IPS DF 6.9 (cell line): ENCODE measurements at places on chromosomes 2 and 18.
A peak's percentile ranks its signal among the peaks of the same experiment; 100 is the strongest.

GRCh38 chr2:144132357-144132756 is 387.6 kb downstream of the ZEB2 start:
- H3K27me3 ChIP-seq: no peaks in the 10 kb centered on the region
- no peak overlapping the region for H3K27ac ChIP-seq
- H3K4me1 ChIP-seq: no peaks in the 10 kb centered on the region
- H3K36me3 ChIP-seq: no peaks in the 10 kb centered on the region
- DNase-seq: no peak

DNA sequence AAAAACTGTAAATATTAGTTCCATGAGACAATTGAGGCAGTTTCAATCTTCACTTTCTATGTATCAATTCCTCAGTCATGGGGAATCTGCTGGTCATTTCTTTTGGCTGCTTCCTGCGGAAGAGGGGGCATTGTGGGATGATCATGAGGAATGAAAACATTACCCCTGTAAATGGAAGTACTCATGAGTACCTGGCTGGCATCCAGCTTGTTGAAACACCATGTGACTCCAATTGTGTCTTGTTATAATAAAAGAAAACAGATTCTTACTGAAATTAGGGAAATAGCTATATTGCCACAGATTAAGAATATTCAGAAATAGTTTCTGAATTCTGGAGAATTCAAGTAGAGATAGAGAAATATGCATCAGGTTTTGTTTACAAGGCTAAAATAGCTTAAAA is 41.6 kb upstream of the GPR39 start:
- H3K27me3 ChIP-seq: no peaks in the 10 kb centered on the region
- H3K27ac ChIP-seq: no peak overlapping the region
- H3K36me3 ChIP-seq: no peaks in the 10 kb centered on the region
- no peaks in the 10 kb centered on the region for H3K4me1 ChIP-seq
- no peak for DNase-seq
- H3K4me3 ChIP-seq: no peak overlapping the region

- no peaks in the 10 kb centered on the region for H3K36me3 ChIP-seq
- H3K4me3 ChIP-seq: no peak overlapping the region
- H3K27me3 ChIP-seq: no peaks in the 10 kb centered on the region
- no peaks in the 10 kb centered on the region; the same call in 1 of the 2 replicates for H3K4me1 ChIP-seq
Measured at GRCh38 chr2:143148757-143149156, 19.5 kb downstream of the ARHGAP15 start.

DNA sequence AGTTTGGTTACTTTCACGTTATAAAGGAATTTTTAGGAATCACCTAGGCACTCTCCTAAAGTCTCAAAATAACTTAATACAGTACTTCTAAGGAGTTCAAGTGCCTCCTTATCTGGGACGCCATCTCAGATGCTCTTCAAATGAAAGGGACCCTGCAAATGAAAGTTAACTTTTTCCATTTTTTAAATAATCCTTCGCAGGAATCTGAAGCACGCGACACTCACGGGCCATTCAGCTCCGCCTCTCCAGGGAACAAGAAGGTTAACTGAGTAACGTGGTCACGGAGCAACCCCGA is 537 bp upstream of the ZC3H15 start:
- H3K4me1 ChIP-seq: no peaks in the 10 kb centered on the region; the same call in 1 of the 2 replicates
- no peaks in the 10 kb centered on the region for H3K36me3 ChIP-seq
- DNase-seq: no peak
- peak overlapping the region; percentile 60 for H3K4me3 ChIP-seq
- H3K27me3 ChIP-seq: no peaks in the 10 kb centered on the region

- H3K27me3 ChIP-seq: peaks cover 25% of the 10 kb centered on the region
- H3K4me3 ChIP-seq: no peak overlapping the region
- DNase-seq: no peak
- no peaks in the 10 kb centered on the region for H3K4me1 ChIP-seq
Measured at GRCh38 chr2:104840156-104840555, 13.8 kb upstream of the POU3F3 start.
